Activated T-cell treated with anti-CD3 and anti-CD28 coated beads, Interleukin-2, amount 50 U/mL, for 72 hours (primary cell): ENCODE measurements at places on chromosomes 12 and 14.

GRCh38 chr12:108400481-108400880 lies 61.4 kb upstream of the CMKLR1 start:
- no peak overlapping the region for H3K4me3 ChIP-seq
- H3K27ac ChIP-seq: no peak overlapping the region
- peaks cover 24% of the 10 kb centered on the region for H3K27me3 ChIP-seq
- no peaks in the 10 kb centered on the region for H3K36me3 ChIP-seq
- DNase-seq: no peak
- no peaks in the 10 kb centered on the region for H3K4me1 ChIP-seq

DNA sequence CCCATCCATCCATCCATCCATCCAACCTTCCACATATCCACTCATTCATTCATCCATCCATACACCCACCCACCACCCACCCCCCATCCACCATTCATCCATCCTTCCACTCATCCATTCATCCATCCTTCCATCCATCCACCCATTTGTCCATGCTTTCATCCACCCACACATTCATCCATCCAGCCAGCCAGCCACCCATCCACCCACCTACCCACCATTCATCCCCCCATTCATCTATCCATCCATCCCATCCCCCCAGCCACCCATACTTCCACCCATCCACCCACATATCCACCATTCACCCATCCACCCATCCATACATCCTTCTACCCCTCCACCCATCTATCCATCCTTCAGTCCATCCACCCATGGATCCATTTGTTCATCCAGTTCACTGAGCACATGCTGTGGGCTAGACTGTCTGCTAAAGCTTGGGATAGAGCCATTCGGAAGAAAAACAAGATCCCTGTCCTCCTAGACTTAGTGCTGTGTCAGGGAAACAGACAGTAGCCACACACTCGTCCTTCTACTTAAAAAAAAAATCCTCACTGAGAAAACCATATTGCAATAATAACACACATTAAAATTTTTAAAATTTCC lies 377.5 kb downstream of the ADGRD1 start:
- no peaks in the 10 kb centered on the region for H3K4me1 ChIP-seq
- no peak overlapping the region for H3K27ac ChIP-seq
- no peaks in the 10 kb centered on the region for H3K36me3 ChIP-seq
- no peak for DNase-seq
- peaks cover 9% of the 10 kb centered on the region for H3K27me3 ChIP-seq
- H3K4me3 ChIP-seq: no peak overlapping the region

DNA sequence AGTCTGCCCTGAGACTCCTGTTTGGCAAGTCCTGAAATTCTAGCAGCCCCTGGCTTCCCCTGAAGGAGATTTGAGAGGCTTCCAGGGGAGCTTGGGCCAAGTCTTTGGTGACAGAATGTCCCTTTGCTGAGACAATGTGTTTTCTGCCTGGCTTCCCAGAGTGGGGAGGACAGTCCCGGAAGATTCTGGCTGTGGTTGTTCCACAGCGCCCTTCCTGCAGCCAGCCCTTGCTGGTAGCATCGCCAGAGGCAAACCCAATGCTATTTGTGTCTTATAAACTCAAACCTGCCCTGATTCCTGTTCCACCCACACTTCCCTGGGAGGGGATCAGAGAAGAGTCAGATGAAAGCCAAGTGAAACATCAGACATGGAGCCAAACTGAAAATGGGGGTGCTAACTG lies 56.4 kb upstream of the OAS1 start:
- DNase-seq: no peak
- H3K27ac ChIP-seq: no peak overlapping the region
- no peaks in the 10 kb centered on the region for H3K36me3 ChIP-seq

- H3K27ac ChIP-seq: no peak overlapping the region
- H3K36me3 ChIP-seq: no peaks in the 10 kb centered on the region
- H3K4me1 ChIP-seq: no peaks in the 10 kb centered on the region
- DNase-seq: no peak
Observed at GRCh38 chr14:70788898-70789297, 20.4 kb downstream of the MAP3K9 start.

GRCh38 chr12:123453165-123453564 lies 4.8 kb upstream of the SNRNP35 start:
- H3K27me3 ChIP-seq: no peaks in the 10 kb centered on the region
- peaks cover 3% of the 10 kb centered on the region for H3K36me3 ChIP-seq
- H3K27ac ChIP-seq: no peak overlapping the region

GRCh38 chr14:72516936-72517700 lies 376.8 kb downstream of the DPF3 start:
- peak; percentile 74 for DNase-seq
- H3K27me3 ChIP-seq: peaks cover 21% of the 10 kb centered on the region

- no peak overlapping the region for H3K4me3 ChIP-seq
- no peak overlapping the region for H3K27ac ChIP-seq
- DNase-seq: no peak
- H3K4me1 ChIP-seq: no peaks in the 10 kb centered on the region
- H3K27me3 ChIP-seq: peaks cover 11% of the 10 kb centered on the region
Observed at GRCh38 chr12:62834971-62835547, 99.9 kb downstream of the PPM1H start.

- H3K4me1 ChIP-seq: no peaks in the 10 kb centered on the region
- H3K36me3 ChIP-seq: peaks cover 19% of the 10 kb centered on the region
- DNase-seq: no peak
Observed at GRCh38 chr14:66804141-66804540, 296.2 kb downstream of the GPHN start.

GRCh38 chr14:67523764-67524633 lies 9.1 kb upstream of the PLEKHH1 start:
- peaks cover 43% of the 10 kb centered on the region for H3K27me3 ChIP-seq
- no peak overlapping the region for H3K4me3 ChIP-seq

DNA sequence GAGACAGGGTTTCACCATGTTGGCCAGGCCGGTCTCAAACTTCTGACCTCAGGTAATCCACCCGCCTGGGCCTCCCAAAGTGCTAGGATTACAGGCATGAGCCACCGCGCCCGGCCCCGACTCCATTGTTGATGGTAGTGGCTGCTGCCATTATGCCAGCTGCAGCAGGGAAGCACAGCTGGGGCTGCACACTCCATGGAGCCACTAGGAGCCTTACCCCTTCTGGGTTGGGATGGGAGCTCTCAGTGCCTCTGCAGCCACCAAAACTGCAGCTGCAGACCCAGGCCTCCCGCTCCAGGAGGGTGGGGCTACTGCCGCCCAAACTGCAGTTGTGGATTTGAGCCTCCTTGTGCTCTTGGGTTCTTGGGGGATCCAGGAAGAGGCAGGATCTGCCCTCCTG lies 25.9 kb downstream of the TCHP start:
- peaks cover 2% of the 10 kb centered on the region for H3K36me3 ChIP-seq
- H3K27me3 ChIP-seq: no peaks in the 10 kb centered on the region
- H3K4me1 ChIP-seq: no peaks in the 10 kb centered on the region
- no peak overlapping the region for H3K4me3 ChIP-seq
- DNase-seq: no peak

GRCh38 chr12:26434299-26435068 lies 239.1 kb downstream of the SSPN start:
- no peaks in the 10 kb centered on the region for H3K27me3 ChIP-seq
- peak; percentile 6 for DNase-seq
- no peaks in the 10 kb centered on the region for H3K36me3 ChIP-seq
- H3K27ac ChIP-seq: no peak overlapping the region

DNA sequence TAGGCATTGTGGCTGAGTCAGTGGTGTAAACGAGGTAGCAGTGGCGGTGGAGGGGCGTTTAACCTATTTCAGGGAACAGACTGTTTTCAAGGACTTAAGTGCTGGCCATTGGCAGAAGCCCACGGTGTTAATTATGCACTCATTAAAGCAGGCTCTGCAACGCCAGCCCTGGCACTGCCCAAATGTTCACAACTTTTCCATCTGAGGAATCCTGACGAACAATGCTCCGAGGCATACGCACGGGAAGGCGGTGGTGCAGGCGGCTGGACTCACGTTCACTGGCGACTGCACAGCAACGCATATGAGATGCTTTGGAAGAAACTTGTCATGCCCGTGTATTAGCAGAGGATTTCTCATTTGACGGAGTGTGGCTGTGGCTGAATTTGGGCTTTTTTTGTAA lies 70.6 kb upstream of the SLC24A4 start:
- no peaks in the 10 kb centered on the region for H3K36me3 ChIP-seq
- H3K27ac ChIP-seq: no peak overlapping the region
- H3K4me3 ChIP-seq: no peak overlapping the region
- H3K4me1 ChIP-seq: peaks cover 20% of the 10 kb centered on the region
- H3K27me3 ChIP-seq: peaks cover 72% of the 10 kb centered on the region
- no peak for DNase-seq

DNA sequence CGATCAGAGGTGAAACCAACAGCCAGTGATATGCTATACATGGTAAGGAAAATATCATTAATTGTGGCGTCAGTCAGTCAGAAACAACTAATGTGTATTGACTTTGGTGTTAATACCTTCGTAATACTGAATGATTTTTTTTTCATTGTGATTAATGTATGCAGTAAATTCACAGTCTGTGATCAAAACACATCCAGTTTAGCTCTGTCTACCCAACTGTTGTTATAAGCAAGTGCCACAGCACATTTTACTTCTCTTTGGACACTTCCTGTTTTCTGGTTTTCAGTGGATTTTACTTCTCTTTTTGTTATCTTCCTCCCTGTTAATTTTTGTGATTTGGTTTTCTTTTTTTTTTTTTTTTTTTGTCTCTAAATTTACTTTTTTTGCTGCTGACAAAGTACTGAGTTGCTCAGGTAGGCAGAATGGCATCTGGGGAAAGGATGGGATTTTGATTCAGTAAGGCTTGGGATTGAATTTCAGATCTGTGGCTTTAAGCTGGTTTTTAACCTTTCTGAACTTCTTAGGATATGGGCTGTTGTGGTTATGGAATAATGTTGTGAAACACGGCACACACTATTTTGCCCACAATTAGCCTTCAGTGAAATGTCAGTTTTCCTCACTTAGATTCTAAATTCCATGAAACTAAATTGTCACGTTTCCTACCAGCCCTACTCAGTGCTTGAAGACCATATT lies 604 bp downstream of the GLIPR1 start:
- H3K4me1 ChIP-seq: peaks cover 89% of the 10 kb centered on the region
- H3K27me3 ChIP-seq: no peaks in the 10 kb centered on the region
- H3K27ac ChIP-seq: peak overlapping the region; percentile 97
- no peak for DNase-seq
- H3K4me3 ChIP-seq: peak overlapping the region; percentile 83

- DNase-seq: no peak
- H3K27ac ChIP-seq: no peak overlapping the region
- no peak overlapping the region for H3K4me3 ChIP-seq
- H3K36me3 ChIP-seq: peaks cover 4% of the 10 kb centered on the region
- H3K27me3 ChIP-seq: no peaks in the 10 kb centered on the region
Observed at GRCh38 chr12:95277139-95277538, 59.5 kb downstream of the VEZT start.
